Activated T-helper 1 cell treated with anti-CD3 and anti-CD28 coated beads, Interleukin-12 subunit alpha, Interleukin-12 subunit beta, Interleukin-2, Interleukin-4 antibody, amounts not matched to agents 30 ng/mL and 10 ng/mL and 1 ng/mL, durations not matched to agents 14 hours and 24 hours and 36 hours (primary cell): ENCODE measurements at places on chromosomes 7 and 10.

DNA sequence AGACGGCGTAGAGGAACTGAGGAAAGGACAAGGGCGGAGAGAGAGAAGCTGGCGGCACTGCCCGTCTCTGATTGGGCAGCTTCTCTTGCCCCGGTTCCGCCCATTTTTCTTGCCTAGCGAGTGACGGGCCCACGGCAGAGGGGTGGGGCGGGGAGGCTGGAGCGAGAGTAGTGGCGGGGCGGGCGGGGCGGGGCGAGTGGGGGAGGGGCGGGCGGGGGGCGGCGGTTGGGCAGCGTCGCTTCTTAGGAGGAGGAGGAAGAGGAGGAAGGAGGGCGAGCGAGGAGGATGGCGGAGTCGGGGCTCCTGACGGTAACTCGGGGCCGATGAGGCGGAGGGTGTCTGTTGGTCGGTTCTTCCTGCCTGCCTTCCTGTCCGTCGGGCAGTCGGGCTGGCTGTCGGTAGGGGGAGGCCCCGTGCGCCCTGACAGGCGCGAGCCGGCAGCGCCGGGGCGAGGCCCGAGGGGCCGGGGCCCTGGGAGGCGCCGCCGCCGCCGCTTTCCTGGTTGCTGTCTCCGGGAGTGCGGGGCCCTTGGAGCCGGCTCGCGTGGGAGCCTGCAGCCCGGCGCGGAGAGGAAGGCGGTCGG is at the start of gene SHOC2:
Gene SHOC2 (plus strand): TSS at position 256 of the 583 bp plus-strand sequence. CDS start 44,755 bp downstream, outside the sequence.
- H3K4me3 ChIP-seq = peak within 1 kb of the TSS; percentile 97
- DNase-seq = peak; percentile 98
- peaks cover 53% of the 10 kb centered on the region for H3K4me1 ChIP-seq
- no peaks in the 10 kb centered on the region for H3K27me3 ChIP-seq

DNA sequence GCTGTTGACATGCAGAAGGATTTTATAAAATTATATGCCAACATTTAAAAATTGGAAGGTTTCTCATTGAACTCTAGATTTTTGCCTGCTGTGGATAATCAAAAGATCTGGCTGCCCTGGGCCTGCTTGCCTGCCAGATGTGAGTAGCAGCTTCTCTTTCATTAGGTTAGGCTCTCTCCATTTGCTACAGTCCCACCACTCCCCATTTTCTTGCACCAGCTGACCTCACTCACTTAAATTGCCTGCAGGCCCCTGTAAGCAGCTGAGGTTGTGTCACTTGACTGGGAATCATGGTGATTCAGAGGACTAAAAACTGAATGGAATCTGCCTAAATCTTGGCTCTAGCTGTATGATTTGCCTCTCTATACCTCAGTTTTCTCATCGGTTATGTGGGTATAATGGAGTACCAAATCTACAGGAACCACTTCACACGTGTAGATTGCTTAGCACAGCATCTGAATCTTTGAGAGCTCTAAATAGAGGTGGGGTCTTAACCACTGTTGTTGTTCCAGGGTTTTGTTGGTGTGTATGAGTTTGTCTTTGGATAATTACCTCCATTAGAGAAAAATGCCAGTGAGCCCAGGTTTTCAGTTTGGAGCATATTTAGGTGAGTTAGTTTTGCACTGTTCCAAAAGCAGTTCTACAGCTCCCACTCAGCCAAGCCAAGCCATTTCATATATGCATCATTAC is 18.6 kb upstream of the RAPGEF5 start:
- no peaks in the 10 kb centered on the region for H3K36me3 ChIP-seq
- H3K4me1 ChIP-seq = no peaks in the 10 kb centered on the region
- H3K27me3 ChIP-seq = peaks cover 2% of the 10 kb centered on the region
- DNase-seq = no peak
- H3K4me3 ChIP-seq = no peak overlapping the region

- H3K36me3 ChIP-seq = no peaks in the 10 kb centered on the region
- H3K27me3 ChIP-seq = peaks cover 5% of the 10 kb centered on the region
- no peak for DNase-seq
- no peaks in the 10 kb centered on the region for H3K4me1 ChIP-seq
- no peak overlapping the region for H3K27ac ChIP-seq
- no peak overlapping the region for H3K4me3 ChIP-seq
These were observed 54.6 kb downstream of the ARL4A start for GRCh38 chr7:12741951-12742575.

DNA sequence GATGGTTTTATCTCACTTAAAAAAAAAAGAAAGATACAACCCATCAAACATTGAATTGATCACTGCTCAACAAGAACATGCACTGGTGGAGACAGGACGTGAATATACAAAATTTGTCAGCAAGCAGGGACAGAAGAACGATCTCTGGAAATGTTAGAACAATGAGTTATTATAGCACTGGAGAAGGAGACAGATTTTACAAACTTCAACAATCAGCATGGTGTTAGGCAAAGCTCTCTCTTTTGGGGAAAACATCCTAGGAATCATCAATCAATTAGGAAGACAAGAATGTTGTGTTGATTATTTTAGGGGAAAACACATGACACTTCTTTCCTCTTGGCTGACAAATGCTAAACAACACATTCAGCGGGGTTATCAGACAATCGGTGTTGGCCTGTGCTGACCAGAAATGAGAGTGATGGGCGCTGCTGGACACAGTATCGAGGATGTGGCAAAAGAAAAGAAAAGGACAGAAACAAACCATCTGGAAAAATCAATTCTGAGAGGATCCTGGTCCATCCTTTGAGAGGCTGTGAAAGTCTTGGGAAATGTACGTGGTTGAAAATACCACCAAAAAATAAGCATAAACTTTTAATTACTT is 103.9 kb downstream of the RAPGEF5 start:
- DNase-seq = no peak
- H3K36me3 ChIP-seq = no peaks in the 10 kb centered on the region
- peaks cover 7% of the 10 kb centered on the region for H3K4me1 ChIP-seq

DNA sequence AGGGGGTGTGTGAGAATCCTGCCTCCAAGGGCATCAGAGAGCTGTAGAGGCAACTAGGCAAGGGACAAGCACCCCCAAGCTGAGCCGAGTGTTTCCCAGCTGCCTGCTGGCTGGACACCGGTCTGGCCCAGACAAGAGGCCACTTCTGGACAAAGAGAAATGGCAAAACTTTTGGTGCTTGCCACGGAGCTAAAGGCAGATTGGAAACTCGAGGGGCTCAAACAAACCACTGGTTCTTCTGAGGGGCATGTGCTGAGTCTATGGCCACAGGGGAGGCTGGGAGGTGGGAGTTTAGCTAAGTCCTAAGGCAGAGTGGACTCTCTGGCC is 66.5 kb upstream of the INPP5A start:
- H3K27me3 ChIP-seq = peaks cover 17% of the 10 kb centered on the region
- H3K4me3 ChIP-seq = no peak overlapping the region
- no peaks in the 10 kb centered on the region for H3K36me3 ChIP-seq
- peak overlapping the region; percentile 49 for H3K27ac ChIP-seq
- no peak for DNase-seq
